B cell (primary cell): ENCODE measurements at places on chromosomes 5 and 9. TPM values are rescaled to one million over a fixed set of nuclear protein-coding genes. Genes with fewer than 3 reads are reported as not detected.

DNA sequence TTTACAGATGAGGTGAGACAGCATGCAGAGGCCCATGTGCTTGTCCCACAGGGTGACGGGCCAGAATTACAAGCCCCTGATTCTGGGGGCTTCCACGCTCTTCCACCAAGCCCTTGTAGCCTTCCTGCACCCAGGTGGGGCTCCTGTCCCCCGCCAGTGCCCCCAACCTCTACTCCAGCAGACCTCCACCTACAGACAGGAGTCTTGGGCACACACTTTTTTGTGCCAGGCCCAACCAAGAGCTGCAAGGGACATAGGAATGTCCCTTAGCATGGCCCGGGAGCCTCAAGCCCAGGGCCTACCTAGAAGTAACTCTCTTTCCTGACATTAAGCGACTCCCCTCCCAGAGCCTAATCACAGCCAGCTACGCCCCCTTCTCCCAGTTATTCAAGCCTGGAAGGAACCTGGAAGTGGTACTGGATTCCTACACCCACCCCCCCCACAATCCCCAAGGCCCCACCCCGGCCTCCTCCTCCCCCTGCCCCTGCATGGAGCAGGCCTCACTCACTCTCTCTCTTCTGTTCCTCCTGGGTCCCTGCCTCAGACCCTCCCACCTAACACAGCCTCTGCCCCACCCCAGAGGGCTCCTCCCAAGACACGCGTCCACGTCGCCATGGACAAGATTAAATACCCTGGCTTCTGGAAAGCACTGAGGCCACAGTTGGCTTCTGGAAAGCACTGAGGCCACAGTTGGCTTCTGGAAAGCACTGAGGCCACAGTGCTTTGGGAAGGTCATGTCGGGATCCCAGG is 30.5 kb downstream of the ADAMTS2 start:
- no peak overlapping the region for H3K4me3 ChIP-seq
- H3K27me3 ChIP-seq: no peaks in the 10 kb centered on the region
- no peak overlapping the region for H3K27ac ChIP-seq
- H3K4me1 ChIP-seq: no peaks in the 10 kb centered on the region
- no peaks in the 10 kb centered on the region for H3K36me3 ChIP-seq

- H3K4me3 ChIP-seq: no peak overlapping the region
- no peaks in the 10 kb centered on the region for H3K4me1 ChIP-seq
- H3K27ac ChIP-seq: no peak overlapping the region
- H3K27me3 ChIP-seq: no peaks in the 10 kb centered on the region
- DNase-seq: no peak
- no peaks in the 10 kb centered on the region for H3K36me3 ChIP-seq
These were observed 68.2 kb upstream of the NR4A3 start for GRCh38 chr9:99753436-99753835.

DNA sequence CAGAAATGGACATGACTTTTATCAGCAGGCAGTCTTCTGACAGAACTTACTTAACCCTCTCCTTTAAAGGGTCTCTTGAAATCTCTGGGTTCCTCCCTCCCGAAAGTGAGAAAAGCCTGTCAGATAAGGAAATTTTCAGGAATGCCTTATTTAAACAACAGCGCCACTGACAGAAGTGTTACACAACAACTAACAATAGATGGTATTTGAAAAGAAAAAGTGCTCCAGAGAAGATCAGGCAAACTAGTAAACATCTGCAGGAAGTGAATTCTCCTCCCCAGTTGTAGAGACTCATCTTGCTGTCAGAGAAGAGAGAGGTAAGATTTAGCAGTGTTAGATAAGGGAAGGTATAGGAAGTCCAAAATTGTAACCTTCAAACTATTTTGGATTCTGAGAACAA is 107.2 kb upstream of the NFIL3 start:
- no peaks in the 10 kb centered on the region for H3K4me1 ChIP-seq
- H3K36me3 ChIP-seq: no peaks in the 10 kb centered on the region
- H3K27ac ChIP-seq: no peak overlapping the region
- H3K27me3 ChIP-seq: peaks cover 3% of the 10 kb centered on the region

DNA sequence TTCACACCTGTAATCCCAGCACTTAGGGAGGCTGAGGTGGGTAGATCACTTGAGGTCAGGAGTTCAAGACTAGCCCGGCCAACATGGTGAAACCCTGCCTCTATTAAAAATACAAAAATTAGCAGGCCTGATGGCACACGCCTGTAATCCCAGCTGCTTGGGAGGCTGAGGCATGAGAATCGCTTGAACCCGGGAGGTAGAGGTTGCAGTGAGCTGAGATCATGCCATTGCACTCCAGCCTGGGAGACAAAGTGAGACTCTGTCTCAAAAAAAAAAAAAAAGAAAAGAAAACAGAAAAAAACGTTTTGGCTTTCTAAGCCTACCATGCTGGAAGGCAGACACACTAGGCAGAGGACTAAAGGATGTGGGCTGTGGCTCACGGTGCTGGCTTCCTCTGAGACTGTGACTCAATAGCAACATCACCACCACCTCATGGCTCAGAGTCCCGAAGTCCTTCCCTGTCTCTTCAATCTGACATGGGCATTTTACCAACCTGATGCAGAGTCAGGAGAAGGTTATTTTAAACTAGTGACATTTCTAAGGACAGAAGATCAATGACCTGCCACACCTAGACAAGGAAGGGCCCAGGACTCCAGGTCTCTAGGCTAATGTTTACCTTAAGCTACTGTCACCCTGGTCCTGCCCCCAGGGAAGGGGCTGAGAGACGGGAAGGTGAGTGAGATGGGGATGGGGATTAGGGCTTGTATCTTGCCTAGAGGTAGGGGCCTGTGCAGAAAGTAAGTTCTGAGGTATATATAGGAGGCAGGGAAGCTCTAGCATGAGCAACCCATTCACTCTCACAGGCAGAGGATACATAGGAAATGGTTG is 3.7 kb downstream of the ECSCR start:
- H3K4me3 ChIP-seq: no peak overlapping the region
- H3K4me1 ChIP-seq: peaks cover 17% of the 10 kb centered on the region
- DNase-seq: no peak
- no peaks in the 10 kb centered on the region for H3K27me3 ChIP-seq
- no peak overlapping the region for H3K27ac ChIP-seq

Gene IGFBPL1
- total RNA-seq: not detected in 2 replicates
